Activated CD8-positive, alpha-beta memory T cell treated with anti-CD3 and anti-CD28 coated beads for 1 hour (primary cell): ENCODE measurements at places on chromosomes 16 and 17.

DNA sequence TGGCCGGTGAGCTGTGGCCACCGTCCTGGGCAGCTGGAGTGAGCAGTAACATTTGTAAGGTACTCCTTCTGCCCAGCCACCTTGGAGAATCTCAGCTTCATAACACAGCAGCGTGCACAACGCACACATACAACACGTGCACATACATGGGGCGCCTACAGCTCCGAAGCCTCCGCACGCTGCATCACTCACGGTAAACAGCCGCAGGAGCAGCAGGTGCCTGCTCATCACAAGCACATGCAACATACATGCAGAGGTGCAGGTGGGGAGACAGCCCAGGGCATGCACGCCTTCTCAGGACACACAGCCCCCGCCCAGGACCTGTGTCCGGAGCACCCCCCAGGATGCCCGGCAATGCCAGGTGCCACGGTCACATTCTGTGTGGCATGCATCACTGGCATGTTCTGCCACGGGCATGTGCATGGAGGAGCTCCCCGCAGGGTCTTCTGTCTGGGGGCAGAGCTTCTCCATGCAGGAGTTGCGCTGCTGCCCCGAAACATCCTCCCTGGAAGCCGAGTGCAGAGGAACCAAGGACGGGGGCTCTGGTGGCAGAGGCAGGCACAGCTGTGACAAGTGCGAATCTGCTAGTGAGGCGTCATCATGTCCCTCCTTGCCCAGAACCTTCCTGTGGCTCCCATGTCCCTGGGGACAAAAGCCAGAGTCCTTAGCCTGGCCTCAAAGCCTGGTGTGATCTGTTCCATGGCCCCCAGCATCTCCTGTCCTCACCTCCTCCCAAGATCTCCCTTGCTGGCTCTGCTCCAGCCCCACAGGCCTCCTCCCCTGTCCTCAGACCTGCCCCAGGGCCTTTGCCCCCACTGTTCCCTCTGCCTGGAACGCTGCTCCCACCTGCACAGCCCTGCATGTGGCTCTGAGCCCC is 184.0 kb upstream of the GSE1 start:
- DNase-seq: no peak

GRCh38 chr16:50999181-50999580 is 151.9 kb downstream of the SALL1 start:
- DNase-seq: no peak

DNA sequence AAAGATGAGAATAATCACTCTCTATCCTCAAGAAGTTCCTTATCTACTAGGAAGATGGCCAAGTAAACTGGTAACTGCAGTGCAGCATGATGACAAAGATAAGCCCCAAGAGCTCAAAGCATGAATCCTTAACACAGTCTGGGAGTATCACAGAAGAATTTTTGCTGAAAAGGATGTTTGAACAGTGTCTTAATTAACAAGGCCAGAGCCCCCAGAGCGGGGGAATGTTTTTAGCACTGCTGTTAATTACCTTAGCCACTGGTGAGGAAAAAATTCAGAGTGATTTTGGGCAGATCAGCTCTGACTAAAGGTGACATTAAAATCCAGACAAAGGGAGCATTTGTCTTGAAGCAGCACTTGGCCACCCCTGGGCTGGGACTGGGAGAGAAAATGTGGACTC is 30.1 kb downstream of the ADAMTS18 start:
- DNase-seq: no peak

DNA sequence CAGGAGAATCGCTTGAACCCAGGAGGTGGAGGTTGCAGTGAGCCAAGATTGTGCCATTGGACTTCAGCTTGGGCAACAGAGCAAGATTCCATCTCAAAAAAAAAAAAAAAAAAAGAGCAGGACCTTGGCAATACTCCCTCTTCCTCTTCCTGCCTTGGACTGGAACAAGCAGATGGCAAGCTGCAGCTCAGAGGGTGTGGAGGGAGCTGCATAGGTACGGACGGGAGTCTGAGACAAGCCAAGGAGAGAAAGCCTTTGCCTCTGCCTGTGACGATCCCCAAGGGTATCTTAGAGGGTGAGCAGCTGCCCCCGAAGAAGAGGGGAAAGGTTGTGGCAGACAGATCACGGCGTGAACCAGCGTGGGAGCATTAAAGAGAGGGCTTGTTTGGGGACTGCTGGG is 109.2 kb downstream of the AIPL1 start:
- no peak for DNase-seq

DNA sequence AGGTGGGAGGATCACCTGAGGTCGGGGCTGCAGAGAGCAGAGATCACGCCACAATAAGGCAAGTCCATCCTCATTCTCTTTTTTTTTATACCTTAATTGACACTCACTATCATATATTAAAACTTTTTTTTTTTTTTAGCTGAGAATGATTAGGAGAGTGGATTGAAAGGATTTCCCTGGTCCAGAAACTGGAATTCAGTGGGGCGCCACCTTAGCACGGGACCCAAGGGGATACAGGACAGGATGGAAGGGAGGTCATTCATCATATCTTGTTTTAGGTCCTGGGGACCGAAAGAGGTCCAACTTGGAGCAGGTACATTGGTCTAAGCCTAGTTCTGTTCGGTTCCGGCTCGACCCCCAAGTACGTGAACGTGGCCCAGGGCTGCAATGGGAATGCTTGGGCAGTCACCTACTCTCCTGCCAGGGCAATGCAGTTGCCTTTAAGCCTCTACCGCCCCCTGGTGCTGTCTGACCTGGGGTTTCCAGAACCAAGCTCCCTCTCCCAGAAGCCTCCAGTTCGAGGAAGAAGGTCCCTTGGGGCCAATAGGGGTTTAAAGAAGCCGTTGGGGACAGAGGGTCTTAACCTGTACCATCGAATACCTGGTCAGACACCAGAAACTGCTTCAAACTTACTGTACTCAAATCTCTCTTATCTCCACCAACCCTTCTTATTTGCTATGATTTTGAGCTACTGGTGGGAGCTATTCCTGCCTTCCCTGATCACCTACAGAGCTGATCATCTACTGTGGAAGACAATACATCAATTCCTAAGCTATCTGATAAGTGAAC is 19.9 kb upstream of the GPATCH8 start:
- peak; percentile 30 for DNase-seq
